ENCODE measurements at places on chromosomes 2 and 18.
A peak's percentile ranks its signal among the peaks of the same experiment; 100 is the strongest.

DNA sequence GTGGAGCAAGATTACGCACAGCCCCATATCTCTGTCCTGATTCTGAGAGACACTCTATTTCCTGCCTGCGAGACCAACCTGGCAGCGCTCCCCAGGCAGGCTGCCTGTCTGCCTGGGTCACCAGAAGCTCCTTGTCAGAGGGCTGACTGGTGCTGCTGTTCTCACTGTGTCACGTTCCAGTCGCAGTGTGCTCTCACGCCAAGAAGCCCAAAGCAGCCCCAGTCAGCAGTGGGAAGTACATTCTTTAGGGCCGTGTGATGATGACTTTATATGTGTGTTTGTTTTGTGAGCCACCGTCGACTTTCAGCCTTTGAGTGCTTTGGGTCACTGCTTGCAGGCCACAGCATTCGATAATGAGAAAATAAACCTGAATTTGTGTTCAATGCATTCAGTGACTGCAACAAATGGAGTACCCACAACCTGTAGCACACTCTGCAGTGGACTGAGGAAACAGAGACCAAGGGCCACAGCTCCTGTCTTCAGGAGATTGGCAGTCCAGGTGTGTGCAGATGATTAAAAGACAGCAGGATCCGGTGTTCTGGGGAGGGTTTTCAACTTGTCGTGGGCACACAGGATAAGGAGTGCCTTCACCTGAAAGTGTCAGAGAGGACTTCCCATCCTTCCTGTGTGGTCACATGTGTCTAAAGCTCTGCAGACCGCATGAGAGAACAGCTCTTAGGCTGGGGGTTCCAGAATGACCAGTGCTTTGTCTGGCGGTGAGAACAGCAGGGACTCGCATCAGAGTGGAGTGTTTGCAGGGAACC lies 4.8 kb downstream of the TNFRSF11A start:
- DNase-seq = no peak

- no peak for DNase-seq
These were observed 25.9 kb downstream of the LYPD6B start for GRCh38 chr2:149064365-149064841.

DNA sequence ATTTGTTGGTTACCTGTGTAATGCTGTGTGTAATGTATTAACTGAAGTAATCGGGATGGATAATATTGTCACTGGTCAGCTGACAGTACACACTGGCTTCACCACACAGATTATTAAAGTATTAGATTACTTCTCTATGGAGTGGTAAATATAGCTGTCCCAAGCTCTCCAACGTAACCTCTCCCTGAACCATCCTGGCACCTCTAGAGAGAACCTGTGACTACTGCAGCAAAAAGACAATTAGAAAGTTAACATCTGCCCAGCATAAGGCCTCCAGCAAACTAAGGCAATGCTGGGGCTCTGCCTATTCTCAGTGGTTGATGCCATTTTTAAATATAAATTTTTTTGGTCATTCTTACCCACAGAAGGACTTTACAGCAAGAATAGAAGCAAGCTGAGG lies 351.3 kb downstream of the GPD2 start:
- DNase-seq = no peak

DNA sequence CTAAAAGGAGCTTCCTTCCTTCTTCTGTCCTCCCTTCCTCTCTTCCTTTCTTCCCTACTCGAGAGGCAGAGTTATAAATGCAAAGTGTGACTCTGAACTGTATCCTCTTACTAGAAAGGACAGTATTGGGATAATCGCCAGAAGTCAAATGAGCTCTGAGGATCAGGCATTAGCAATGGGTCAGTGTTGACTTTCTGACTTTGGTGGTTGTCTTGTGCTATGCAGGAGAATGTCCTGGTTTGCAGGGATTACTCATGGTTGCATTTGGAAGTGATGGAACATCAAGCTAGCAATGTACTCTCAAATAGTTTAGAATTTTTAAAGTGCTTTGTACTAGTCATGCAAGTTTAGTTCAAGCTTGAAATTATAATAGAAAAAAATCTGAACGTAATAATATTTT lies 115.6 kb downstream of the TXNL1 start:
- DNase-seq = no peak

DNA sequence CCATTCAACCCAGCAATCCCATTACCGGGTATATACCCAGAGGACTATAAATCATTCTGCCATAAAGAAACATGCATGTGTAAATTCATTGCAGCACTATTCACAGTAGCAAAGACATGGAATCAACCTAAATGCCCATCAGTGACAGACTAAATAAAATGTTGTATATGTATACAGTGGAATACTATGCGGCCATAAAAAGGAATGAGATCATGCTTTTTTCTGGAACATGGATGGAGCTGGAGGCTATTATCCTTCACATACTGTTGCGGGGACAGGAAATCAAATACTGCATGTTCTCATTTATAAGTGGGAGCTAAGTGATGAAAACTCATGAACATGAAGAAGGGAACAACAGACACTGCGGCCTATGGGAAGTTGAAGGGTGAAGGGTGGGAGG lies 65.1 kb downstream of the EHBP1 start:
- DNase-seq = no peak

DNA sequence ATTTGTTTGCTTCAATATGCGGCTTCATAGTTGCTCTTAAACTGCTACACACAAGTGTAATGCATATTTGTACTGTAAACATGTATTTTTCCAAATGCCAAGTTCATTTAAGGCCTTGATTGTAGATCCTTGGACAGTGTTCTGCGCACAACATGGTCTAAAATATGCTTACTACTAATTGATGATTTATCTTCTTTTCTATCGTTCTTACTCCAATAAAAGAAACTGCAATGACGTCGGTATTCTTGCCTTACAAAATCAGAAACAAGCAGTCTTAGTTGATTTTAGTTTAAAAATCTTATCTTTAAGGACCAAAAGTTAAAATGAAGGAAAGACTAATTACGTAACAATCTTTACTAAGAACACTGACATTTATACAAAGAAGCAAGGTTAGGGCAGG lies 224.3 kb upstream of the SMAD7 start:
- no peak for DNase-seq

DNA sequence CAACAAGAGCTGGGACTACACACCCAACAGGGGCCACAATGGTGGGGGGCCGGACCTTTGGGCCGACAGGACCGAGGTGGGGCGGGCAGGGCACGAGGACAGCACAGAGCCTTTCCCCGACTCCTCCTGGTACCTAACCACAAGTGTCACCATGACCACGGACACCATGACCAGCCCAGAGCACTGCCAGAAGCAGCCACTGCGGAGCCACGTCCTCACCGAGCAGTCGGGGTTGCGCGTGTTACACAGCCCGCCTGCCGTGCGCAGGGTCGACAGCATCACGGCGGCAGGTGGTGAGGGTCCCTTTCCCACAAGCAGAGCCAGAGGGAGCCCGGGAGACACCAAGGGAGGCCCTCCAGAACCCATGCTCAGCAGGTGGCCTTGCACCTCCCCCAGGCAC lies 119.5 kb downstream of the MTCL1 start:
- no peak for DNase-seq

- peak; percentile 47 for DNase-seq
These were observed 25.1 kb upstream of the ARHGAP25 start for GRCh38 chr2:68709421-68709911.

DNA sequence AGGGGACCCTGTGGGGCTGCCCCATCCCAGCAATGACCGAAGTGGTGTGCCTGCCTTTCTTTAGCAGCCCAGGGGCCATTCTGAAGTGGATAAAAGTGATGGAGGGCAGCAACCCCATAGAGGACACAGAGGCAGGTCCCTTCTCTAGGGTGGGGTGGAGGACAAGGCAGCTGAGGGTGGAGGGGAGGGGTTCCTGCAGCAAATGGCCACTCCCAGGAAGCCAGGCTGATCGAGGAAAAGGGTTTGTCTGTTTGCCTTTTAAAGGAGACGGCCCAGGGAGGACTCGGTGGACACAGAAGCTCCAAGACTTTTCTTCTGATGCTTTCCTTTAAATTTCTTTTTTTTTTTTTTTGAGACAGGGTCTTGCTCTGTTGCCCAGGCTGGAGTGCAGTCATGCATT lies 272.8 kb downstream of the TWIST2 start:
- DNase-seq = no peak

- DNase-seq = peak; percentile 43
These were observed 62.4 kb downstream of the TXNL1 start for GRCh38 chr18:56575819-56576663.

- DNase-seq = no peak
These were observed 298.7 kb upstream of the COL3A1 start for GRCh38 chr2:188675391-188676009.

DNA sequence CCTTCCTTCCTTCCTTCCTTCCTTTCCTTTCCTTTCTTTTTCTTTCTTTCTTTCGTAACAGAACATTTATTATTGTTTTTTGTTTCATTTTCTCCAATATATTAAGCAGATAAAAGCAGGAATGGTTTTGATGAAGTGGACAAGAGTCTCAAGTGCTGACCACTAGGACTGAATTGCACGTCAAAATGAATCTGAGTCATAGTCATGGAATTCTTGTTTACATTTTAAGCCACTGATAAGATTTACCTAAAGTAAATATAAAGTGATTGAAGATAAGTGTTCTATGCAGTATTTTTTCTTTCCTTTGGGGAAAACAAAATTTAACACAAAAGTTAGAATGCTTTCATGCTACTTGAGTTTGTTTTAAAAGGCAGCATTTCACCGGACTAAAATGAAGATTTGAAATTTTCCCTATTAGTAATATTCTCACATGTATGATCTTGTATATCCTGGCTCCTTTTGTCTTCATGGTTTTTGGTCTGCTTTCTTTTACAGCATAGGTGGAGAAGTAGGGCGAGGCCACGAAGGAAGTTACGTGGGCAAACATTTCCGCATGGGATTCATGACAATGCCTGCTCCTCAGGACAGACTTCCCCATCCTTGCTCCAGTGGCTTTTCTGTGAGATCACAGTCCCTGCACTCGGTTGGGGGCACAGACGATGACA lies 113.5 kb downstream of the NYAP2 start:
- DNase-seq = no peak

GRCh38 chr2:121018136-121019061 lies 266.6 kb downstream of the TFCP2L1 start:
- DNase-seq = no peak

GRCh38 chr2:172613615-172614231 lies 57.8 kb downstream of the PDK1 start:
- no peak for DNase-seq

DNA sequence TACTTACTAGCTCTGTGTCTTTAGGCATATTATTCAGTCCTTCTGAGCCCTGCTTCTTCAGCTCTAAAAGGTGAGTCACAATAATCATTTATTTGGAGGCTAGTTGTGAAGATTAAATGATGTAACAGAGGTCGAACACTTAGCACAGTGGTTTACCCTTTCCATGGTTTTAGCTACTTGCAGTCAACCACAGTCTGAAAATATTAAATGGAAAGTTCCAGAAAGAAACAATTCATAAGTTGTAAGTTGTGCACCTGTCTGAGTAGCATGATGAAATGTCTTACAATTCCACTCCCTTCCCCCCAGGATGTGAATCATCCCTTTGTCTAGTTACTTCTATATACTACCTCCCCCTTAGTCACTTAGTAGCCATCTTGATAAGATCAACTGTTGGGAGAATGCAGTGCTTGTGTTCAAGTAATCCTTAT lies 217.6 kb upstream of the THUMPD2 start:
- no peak for DNase-seq

DNA sequence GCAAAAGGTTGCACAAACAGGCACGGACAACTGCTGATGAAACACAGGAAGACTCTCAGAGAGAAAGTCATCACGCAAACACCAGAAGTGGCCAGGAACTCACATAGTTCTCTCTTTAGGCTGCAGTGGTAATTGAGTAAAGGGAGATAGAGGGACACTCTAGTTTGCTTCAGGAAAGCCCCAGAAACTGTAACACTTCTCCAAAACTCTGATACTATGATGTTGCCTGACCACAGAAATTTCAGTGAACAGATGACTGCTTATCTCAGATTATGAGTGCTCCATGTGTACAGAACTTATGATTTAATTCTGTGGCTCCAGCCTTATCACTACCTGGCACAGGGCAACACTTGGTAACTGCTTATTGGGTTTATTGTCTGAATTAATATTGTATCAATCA lies 311.5 kb upstream of the GYPC start:
- DNase-seq = no peak

DNA sequence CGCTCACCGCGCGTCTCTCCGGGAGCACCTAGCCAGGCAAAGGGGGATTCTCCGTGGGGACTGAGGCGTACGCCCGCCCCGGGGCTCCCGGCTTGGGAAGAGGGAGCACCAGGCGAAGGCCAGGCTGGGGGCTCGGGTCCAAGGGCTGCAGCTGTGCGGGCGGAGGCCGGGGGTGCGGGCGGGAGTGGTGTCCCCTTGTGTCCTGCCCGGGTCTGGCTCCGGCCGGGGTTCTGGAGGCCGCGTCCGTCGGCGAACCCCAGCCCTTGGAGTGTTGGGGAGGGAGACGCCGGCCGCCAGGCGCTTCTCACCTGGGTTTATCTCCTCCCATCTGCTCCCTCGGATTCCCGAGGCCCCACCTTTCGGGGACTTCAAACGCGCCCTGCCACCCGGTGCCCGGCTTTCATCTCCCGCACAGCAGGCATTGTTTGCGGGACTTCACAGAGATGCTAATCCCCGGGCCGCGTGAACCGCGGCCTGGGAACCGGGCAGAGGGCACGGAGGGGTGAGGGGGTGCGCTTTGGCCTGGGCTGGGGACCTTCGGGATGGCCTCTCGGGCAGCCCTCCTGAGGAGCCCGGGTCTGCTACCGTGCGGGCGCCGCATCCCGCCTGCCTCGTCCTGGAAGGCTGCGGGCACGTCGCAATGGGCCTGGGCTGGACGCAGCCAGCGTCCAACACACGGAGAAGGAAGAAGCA lies 5.0 kb upstream of the GBX2 start:
- no peak for DNase-seq

DNA sequence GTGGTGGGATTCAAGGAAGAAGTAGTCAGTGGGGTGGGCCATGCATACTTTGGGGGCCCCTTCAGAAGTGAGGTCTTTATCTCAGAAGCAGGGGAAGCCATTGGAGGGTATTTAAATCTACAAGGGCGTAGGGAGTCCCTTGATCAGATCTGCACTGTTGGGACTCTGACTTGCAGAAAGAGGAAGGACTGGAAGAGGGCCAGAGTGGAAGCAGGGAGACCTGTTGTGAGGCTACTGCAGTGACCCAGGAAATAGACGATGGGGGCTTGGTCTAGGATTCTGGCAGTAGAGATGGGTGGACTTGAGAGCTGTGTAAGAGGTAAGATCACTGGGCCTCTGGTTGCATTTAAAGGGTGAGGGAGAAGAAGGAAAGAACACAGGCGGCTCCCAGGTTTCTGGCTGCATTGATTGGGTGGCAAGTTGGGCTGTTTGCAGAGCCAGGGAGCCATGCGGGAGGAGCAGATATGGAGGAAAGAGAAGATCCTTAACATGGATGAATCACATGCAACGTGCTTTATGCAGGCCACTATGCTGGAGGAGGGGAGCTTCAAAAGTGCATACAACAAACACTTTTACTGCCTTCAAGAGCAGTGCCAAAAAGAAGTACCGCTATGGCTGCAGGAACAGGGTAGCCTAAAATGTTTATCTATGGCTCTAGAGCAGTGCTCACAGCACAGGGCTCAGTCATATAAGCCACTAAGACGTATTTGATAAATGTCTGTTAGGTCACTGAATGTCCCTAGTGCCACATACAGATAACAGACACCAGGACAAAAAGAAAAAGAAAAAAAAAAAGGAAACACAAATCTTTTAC lies 2.3 kb downstream of the SFXN5 start:
- DNase-seq = no peak

Measured in HAP-1 (cell line).